ENCODE measurements at places on chromosomes 2 and 18.

DNA sequence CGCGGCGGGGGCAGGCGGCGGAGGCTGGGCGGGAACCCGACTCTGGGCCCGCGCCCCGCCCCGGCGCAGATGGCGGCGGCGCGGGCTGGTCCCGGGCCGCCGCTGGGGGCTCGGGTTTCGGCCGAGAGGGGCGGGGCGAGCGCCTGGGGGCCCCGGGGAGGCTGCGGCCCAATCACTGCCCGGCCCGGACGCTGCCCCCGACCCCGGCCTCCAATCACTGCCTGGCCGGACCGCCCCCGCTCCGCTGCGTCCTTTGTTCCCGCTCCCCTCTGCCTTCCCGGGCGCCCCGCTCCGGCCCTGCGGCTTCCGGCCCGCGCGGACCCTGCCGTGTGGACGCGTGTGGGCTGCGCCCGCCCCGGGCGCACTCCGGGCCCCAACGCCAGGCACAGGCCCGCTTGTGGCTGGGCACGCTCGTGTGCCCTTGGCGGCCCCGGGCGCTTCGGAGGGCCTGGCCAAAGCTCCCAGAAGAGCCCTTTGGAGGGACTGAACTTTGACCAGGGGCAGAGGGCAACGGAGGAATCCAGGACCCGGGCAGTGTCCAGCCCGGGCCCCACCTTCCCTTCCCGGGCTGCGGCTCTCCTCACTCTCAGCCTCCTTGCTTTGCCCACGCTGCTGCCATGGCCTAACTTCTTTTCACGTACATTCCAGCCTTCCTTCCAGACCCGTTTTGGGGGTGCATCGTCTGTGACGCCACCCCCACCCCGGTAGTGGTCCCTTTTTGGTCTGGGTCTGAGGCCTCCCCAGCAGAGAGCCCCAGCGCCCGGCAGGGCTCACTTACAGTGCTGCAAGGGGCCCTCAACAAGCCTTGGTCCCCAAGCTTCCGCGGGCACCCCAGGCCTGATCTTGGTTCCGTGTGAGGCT is 27.1 kb upstream of the PTMA start:
- no peak for DNase-seq

DNA sequence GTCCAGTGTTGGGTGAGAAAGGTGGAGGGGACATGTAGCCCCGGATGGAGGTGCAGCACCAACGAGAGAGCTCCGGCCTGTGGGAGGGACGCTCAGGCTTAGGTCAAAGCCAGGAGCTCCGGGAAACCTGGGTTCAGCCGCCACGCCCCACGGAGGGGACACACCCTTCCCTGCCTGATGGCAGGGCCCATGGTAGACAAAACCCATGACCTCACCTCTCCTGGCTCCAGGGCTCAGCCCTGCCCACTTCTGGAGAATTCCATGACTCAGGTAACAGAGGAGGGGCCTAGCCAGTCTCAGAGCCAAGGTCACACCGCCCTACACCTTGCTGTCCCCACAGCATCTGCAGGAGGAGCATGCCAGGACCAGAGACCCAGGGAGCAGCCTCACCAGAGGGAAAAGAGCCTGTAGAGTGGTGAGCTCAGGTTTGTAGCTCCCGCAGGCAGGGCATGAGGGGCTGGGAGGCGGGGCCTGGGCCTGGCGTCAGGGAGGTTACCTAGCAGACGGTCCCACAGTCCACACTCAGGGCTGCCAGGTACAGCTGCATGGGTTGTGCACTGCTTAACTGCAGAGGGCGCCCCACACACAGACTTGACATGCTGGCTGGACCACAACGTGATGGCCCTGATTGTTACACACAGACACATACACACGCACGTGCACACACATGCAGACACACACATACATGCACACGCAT is 70.8 kb upstream of the SMAD7 start:
- DNase-seq, result no peak

GRCh38 chr2:180442860-180443644 is 436.0 kb upstream of the CWC22 start:
- DNase-seq, result no peak

DNA sequence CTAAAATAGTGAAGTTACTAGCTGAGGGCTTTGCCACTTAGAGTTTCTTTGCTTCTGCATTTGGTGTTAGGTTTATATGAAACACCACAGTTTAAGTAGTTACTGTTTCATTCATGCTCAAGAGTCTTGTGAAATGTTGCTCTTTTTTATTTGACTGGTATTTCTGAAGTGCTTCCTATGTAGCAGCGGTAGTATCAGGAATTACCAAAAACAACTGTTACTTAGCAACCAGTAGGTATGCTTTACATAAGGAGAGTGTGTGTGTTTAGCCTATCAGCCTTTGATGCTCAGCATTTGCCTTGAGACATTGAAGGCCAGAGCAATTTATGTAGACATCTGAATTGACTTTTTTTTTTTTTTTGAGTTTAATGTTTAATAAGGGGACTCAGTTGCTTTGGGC is 3.6 kb downstream of the DIS3L2 start:
- no peak for DNase-seq

DNA sequence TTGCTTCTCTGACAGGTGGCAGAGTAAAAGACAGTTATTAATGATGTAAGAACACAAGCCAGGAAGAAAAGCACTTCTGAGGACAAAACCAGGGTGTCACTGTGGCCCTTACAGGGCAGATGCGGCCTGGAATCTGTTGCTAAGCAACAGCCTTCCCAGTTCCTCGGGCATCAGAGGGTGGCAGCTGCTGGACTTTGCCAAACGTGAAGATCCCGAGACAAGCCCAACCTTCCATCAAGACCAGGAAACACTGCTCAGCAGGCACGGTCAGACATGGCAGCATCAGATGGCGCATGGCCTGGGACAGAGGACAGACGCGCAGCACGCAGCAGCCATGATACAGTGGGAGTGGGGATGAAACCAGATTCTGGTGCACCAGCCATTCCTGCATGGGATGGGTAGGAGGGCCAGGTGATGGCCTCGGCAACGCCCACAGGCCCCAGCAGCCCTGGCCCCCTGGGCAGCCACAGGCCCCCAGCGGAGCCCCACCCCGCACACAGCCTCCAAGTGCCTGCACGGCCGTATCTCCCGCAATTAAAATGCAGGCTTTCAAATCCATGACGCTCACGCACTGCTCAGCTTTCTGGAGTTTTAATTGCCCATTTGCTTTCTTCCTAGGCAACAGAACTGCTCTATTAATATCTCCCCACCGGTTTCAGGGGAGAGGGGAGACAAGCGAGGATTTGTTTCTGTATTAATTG is 89.0 kb downstream of the EIPR1 start:
- no peak for DNase-seq

GRCh38 chr2:217902379-217903141 is 100.2 kb downstream of the TNS1 start:
- no peak for DNase-seq

DNA sequence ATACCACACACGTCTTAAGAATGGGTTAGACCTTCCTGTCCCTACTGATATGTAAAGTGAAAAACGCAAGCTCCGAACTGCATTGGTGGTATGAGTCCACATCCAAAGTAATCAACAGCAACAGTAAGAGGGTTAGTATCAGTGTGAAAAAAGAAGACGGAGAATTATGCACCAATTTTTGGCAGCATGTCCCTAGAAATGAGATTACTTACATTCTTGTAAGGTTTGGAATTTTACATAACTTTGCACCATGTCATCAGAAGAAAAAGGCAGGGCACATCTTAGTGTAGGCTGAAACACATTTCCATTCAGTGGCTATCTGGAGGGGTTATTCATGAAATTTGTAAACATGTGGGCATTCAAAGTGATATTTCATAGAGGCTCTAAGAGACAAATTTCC is 88.2 kb downstream of the LONRF2 start:
- DNase-seq, result no peak

DNA sequence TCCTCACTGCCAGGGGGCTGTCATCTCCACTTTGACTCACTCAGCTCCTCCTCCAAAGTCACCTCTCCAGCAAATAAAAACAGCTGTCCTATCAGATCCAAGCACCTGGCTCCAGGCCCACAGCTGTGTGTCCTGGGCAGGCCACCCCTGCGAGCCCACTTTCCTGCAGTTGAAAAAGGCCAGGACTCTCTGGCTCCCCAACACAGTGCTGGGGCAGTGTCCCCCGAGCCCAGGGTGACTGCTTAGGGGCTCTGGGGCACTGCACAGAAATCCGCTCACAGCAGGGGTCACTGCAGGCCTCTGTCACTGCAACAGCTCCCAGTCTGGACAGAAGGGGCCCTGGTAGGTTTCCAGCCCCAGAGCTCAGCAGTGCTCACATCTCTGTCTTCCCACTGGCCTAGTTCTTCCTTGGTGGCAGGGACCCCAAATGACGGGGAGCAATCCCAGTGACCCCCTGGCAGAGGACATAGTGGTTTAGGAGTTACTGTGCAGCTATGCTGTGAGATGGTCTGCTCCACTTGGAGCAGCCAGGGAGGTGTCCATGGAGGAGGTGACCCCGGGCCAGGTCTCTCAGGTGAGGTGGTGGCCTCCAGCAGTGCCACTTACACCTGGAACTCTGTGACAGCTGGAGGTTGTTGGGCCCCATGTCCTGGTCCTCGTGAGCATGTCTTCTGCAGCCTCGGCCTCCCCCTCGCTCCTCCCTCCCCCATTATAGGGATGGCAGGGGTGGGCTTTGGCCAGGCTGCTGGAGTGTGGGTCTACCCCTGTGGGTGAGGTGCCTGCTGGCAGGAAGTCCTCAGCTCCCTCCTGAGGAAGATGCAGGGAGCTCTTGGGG is 35.5 kb downstream of the HS6ST1 start:
- DNase-seq, result no peak

- DNase-seq, result no peak
Measured at GRCh38 chr2:167626301-167626700, 621.1 kb downstream of the STK39 start.

DNA sequence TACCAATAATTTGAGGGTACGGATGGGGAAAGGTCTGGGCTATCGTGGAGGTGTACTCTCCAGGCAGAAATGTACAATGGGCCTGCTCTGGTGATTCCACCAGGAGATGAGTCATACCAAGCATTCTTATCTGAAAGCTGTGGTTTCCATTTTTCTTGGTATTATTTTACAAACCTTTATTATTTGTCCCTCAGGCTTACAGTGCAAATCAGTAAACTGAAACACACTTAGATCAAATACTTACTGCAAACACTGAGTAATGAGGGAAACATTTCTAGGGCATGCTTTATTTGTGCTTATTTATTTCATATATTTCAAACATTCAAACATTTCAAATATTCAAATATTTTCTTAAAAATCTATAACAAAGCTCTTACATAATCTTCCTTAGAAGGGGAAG is 319.8 kb downstream of the RND3 start:
- no peak for DNase-seq

DNA sequence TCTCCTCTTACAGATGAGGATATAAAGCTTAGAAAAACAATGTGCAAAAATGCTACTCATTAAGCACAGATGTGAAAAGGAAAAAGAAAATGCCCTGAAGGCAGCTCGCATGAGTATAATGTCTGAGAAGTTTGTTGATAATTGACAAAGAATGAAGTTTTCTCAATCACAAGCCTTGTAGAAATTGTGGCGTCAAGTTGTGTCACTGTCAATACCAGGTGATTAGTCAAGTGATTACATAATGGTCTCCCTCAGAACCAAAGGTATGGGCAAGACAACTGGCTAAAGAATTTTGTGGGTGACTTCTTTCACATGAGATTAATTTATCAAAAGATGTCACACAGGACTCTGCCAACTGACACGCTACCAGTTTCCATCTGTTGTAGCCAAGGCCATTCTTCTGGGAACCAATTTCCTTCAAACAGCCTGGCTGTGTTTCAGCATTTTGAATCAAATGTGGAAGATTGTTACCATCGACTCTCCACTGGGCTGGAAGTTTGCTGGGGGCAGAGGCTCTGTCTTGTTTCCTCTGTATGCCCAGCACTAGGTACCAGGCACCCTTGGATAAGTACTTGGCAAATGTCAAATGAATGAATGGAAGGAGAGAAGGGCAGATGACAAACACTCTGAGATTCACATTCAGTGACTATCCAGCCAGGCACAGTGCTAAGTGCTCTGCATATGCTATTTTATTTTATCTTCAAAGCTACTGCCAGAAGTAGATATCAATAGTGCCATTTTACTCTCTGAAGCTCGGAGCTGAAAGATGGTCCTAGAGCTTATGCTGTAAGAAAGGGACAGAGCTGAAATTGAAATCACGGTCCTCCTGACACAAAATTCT is 5.9 kb upstream of the FN1 start:
- no peak for DNase-seq

DNA sequence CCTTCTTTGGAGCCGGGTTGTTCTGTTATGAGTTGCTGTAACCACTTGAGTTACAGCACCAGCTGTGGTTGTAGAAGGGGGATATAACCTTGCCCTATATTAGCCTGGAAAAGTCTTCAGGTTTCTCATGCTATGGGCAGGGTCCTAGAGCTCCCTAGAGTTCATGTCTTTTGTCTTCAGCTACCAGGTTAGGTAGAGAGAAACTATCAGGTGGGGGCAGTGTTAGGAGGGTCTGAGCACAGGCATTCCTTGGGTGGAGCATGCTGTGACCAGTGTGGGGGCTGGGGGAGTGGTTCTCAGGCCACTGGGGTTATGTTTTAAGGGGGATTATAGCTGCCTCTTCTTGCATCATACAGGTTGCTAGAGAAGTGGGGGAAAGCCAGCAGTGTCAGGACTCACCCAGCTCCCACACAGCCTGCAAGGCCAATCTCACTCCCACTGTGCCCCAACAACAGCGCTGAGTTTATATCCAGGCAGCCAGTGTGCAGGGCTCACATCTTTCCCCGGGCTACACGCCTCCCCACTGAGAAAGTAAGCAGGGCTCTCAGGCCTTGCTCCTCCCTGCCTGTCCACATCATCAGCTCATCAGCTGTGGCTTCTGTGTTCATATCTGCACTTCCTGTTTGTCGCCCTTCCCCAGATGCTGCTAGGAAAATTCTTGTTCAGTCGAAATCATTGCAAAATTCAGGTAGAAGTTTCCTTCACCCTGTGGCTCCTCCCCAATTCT is 133.8 kb upstream of the NRXN1 start:
- no peak for DNase-seq

DNA sequence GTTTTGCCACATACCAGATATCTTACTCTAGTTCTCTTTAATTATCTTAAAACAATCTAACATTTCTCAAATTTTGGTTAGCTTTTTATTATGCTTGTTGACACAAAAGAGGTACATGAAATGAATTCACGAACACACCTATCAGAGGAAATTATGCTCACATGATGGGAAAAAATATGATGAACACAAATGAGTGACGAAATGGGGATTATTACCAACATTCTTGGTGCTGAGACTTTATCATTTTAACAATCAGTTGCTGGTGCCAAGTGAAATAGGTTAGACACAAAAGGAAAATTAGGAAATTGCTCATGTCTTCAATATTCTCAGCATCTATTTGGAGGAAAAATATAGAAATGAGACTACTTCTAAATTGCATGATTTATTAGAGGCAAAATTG is 944.7 kb upstream of the NRXN1 start:
- DNase-seq, result no peak

DNA sequence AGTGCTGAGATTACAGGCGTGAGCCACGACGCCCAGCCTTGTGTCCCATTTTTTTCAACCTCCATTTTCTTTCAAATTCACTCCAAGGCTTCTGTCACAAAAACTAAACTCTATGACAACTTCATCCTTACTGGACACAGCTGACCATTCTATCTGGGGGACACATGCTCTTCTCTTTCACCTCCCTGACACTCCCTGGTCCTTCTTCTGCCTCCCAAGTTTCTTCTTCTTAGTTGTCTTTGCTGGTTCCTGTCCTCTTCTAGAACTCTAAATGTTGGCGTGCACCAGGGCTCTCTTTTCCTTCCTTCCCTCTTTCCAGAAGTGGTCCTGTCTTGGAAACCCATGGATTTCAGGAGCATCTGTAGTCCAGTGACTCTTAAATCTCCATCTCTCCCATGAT is 40.1 kb upstream of the LPIN2 start:
- DNase-seq, result no peak

All from NCI-H446 (cell line).